Small intestine (tissue), 16 donors: ENCODE measurements at places on chromosomes 2 and 18. TPM values are rescaled to one million over a fixed set of nuclear protein-coding genes. Genes with fewer than 3 reads are reported as not detected.

- H3K4me3 ChIP-seq = no peak overlapping the region
- H3K27ac ChIP-seq = no peak overlapping the region
- H3K36me3 ChIP-seq = no peaks in the 10 kb centered on the region
Observed at GRCh38 chr2:55951533-55951932, 28.0 kb upstream of the EFEMP1 start.

- H3K27me3 ChIP-seq = no peaks in the 10 kb centered on the region
- H3K4me1 ChIP-seq = peaks cover 2% of the 10 kb centered on the region
- no peak overlapping the region for H3K27ac ChIP-seq
- H3K4me3 ChIP-seq = no peak overlapping the region
- H3K36me3 ChIP-seq = no peaks in the 10 kb centered on the region
- no peak for DNase-seq
Observed at GRCh38 chr2:177036747-177037146, 175.8 kb upstream of the HNRNPA3 start.

The SCYGR5 gene
- not detected for polyA plus RNA-seq

The MAPK4 gene
- polyA plus RNA-seq = 0.71 TPM
